OCI-M1 (cell line): ENCODE measurements at places on chromosomes 6 and 20.
A peak's percentile ranks its signal among the peaks of the same experiment; 100 is the strongest.

- no peak for DNase-seq
Observed at GRCh38 chr20:24662752-24663365, 193.4 kb downstream of the SYNDIG1 start.

- DNase-seq = no peak
Observed at GRCh38 chr6:160421854-160422253, 73.7 kb downstream of the SLC22A3 start.

DNA sequence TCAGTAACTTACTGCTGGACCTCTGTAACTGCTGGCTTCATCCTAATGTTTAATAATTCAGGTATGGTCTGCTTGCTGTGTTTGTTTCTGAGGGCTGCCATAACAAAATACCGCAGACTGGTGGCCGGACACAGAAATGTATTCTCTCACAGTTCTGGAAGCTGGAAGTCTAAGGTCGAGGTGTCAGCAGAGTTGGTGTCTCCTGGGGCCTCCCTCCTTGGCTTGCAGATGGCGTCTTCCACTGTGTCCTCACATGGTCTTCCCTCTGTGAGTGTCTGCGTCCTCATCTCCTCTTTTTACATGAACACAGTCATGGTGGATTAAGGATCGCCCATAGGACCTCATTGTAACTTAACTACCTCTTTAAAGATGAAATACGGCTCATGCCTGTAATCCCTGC, 389.7 kb upstream of the JARID2 start:
- no peak for DNase-seq

DNA sequence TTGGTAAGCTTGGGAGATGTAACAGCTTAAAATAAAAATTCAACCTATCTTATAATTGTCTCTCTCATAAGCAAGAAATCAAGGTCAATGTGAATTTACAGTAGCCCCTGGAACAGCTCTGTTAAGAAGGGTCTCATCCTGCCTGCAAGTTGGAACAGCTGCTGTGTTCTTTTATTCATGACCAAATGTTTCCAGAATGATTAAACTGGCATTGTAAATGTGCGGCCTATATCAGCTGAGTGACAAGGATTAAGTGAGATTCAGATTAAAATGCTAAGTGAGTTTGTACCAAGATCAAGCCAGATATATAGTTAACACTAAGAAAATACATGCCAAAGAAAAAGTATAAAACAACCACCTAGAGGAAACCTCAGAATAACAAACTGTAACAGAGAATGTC, 45.3 kb upstream of the NRSN1 start:
- DNase-seq = no peak

DNA sequence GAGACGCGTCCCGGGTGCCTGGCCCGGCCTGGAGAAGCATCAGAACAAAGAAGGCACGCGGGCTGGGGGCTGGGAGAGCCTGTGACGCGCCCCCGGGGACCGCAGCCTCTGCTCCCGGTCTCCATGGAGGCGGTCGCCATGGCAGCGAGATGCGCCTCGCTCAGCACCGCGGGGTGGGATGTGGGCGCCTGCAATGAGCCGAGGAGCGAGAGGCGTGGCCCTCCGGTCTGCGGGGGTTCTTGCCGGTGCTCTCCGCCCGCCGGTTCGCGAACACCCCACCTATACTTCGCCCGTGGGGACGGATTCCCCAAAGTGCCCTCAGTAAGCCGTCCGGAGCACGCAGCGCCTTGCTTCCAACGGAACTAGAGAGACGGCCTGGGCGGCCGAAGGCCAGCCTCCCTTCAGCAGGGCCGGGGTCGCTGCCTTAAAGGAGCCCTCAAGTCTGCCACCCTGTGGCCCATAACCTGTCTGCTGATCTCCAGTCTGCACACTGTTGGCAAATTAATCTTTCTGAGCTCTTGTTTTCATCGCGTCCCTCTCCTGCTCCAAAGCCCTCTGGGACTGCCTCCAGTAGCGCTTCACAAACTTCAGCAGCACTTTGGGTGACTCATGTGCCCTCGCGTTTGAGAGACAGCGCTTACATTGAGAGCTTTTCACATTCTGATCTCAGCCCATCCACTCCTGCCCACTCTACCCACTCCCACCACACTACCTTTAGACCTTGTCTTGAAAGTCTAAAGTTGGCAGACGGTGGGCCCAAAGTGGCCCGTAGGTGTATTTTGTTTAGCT, 983 bp upstream of the ADISSP start:
- peak; percentile 87 for DNase-seq

GRCh38 chr20:48697845-48698491, 129.8 kb downstream of the PREX1 start:
- DNase-seq = no peak

DNA sequence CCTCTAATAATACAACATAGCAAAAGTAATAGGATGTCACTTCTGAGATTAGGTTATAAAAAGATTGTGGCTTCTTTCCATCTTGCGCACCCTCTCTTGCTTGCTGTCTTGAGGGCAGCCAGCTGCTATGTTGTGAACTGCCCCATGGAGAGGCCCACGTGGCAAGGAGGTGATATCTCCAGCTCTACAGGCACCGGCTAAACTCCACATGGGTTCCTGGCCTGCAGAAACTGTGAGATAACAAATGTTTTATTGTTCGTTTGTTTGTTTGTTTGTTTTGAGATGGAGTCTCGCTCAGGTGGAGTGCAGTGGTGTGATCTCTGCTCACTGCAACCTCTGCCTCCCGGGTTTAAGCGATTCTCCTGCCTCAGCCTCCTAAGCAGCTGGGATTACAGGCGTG, 38.0 kb downstream of the CD40 start:
- DNase-seq = no peak

DNA sequence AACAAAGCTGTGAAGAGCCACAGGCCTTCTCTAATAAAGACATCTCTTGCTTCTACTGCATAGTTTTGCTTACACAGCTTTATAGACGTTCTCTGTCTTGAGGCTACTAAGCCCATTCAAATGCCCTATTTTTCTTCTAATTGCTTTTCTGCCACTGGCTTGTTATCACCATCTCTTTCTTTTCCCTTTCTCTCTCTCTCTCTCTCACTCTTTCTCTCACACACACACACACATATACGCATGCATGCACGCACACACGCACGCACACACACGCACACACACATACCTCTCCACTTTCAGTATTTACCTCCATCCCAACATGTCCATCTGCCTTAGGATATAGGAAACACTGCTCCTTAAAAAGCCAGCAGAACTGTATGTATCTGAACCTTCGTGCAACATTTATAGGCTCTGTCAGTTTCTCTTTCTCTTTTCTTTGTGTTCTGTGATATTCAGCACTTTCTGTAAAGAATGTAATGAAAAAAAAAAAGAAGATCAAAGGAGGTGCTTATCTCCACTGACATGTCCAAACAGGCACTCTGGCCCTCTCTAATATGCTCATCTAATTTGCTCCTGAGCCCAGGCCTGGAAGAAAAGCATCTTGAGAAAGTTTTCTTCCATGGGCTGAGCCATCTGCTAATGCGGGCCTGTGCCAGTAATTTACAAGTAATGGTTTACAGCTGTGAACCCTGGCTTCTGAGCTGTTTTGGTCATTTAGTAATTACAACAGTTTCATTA, 1046.7 kb upstream of the MAP3K7 start:
- DNase-seq = peak; percentile 57

GRCh38 chr20:63176427-63177133, 39.4 kb downstream of the YTHDF1 start:
- no peak for DNase-seq

- no peak for DNase-seq
Observed at GRCh38 chr20:8431538-8432434, 299.7 kb downstream of the PLCB1 start.

DNA sequence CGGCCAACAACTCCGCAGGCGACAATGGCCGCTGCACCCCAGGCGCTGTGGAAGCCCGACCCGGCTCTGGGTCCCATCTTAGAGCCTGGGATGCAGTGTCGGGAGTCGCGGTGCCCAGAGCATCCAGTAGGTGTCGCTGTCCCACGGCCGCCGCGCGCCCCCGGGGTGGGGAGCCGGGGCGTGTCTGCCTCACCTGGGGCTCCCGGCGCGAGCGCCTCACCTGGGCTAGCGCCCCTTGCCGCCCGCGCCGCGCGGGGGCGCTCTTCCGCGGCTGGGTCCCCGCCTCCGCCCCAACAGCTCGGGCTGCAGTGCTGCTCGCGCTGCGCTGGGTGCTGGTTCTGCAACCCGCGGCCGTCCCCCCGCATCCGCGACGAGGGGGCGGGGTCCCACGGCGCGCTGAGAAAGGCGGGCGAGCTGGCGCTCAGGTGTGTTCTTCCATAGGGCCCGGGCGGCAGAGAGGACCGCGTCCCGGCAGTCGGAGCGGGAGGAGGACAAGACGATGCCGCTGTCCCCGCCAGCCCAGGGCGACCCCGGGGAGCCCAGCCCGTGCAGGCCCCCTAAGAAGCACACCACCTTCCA, at the start of gene CRYBG1:
Gene CRYBG1 (plus strand): TSS at position 308 of the 579 bp plus-strand sequence. CDS start 192 bp downstream, at position 500.
- DNase-seq = no peak

- DNase-seq = no peak
Observed at GRCh38 chr6:43828711-43829110, 58.7 kb downstream of the VEGFA start.

DNA sequence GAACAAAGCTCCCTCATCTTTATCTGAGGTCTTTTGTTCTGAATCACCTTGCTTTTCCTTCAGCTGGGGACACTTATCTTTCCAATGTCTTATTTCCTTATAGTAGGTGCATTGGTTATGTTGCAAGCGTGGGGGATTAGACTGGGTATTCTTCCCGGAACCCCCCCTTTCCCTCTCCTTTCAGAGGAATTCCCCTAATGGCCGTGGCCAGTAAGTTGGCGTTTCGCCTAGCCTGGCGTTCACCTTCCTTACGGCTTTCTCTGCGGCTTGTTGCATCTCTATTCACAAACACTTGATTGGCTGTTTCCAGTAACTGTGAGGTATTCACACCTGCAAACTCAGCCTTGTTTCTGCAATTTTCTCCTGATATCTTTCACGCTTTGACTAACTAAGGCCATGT, 32.8 kb upstream of the FABP7 start:
- no peak for DNase-seq

DNA sequence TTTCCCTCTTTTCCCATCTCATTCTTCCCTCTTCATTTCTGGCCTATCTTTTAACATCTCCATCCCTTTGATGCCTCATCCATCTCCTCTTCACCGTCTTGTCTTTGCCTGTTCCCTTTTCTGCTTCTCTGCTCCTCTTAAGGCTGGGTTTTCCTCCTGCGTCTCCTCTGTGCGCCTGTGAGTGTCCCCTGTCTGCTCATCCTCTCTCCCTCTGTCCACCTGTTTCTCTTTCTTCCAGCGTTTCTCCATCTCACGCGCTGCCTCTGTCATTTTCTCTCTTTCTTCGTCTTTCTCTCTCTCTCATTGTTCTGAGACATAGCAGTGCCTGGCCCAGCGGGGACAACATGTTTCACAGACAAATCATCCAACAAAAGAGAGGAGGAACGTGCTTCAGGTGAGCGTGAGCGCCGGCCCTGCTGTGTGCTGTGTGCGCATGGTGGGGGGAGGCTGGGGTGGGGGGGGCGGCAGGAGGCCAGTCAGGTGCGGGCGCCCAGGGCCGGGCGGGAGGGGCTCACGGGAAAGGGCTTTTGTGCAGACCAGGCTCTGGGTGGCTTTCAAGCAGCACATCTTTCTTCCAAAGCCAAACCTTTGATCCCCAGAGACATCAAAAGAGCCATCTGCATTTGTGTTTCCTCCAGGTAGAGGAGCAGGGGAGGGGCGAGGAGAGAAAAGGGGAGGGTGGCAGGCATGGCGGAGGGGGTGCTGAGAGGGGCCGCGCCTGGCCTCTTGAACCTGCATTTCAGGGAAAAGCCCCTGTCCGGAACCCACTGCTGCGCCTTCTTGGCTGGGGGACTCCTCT, 121.3 kb downstream of the VEGFA start:
- no peak for DNase-seq

- no peak for DNase-seq
Observed at GRCh38 chr20:6311841-6312655, 189.2 kb upstream of the FERMT1 start.

DNA sequence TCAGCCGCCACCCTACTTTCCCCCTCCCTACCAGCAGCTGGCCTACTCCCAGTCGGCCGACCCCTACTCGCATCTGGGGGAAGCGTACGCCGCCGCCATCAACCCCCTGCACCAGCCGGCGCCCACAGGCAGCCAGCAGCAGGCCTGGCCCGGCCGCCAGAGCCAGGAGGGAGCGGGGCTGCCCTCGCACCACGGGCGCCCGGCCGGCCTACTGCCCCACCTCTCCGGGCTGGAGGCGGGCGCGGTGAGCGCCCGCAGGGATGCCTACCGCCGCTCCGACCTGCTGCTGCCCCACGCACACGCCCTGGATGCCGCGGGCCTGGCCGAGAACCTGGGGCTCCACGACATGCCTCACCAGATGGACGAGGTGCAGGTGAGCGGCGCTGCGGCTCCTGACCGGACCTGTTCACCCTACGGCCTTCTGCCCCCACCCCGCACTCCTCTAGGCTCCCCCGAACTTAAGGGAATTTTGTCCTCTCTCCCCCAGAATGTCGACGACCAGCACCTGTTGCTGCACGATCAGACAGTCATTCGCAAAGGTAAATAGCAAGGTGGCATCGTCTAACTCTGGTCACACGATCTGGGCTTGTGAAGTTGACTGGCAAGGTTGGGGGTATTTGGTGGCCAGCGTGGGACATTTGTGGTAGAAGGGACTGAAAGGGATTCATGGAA, 2.3 kb downstream of the TFAP2C start:
- no peak for DNase-seq

DNA sequence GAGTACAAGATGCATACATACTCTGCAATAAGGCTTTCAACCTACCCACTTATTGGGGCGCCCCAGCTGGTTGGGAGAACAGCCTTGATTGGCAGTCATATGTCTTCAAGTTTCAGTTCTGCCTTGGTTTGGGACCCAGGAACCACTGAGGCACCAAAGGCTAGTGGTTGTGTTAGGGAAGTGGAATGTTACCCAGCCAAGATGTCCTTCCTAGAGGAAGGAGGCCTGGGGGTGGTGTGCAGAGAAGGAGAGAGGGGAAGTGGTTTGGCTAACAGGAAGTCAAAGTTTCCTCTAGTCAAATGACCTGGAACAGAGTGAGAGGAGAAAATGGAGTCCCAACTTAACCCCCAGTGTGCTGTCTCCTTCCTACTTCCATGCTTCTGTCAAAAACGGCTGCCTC, 59.4 kb downstream of the CD164 start:
- DNase-seq = peak; percentile 74

DNA sequence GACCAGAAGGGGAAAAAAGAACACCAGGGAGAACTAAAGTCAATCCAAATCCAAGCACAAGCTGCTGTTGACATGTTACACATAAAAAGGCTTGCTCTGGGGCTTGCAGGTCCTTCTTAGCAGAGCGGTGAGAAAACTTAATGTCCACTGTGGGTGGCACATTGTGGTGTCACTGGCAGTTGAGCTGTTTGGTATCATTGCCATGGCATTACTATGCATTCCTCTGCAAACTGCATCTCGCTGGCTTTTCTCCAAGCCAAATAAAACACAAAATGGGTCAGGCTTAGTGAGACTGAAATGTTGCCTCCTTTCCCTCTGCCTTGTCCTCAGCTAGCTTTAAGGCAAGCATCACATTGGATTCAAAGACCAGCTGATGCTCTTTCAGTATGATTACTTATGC, 40.9 kb downstream of the LY86 start:
- no peak for DNase-seq

- DNase-seq = no peak
Observed at GRCh38 chr20:48187851-48188250, 402.6 kb upstream of the SULF2 start.

GRCh38 chr20:50541606-50542041, 31.4 kb downstream of the PTPN1 start:
- DNase-seq = peak; percentile 58
